Activated CD4-positive, alpha-beta T cell treated with anti-CD3 and anti-CD28 coated beads, Interleukin-2, Interleukin-6, amounts not matched to agents 100 ng/mL and 50 ng/mL, durations not matched to agents 16 hours and 8 hours (primary cell): ENCODE measurements at places on chromosomes 4 and X.

GRCh38 chrX:26954029-26954428 lies 509.1 kb downstream of the PPP4R3C start:
- DNase-seq = no peak

DNA sequence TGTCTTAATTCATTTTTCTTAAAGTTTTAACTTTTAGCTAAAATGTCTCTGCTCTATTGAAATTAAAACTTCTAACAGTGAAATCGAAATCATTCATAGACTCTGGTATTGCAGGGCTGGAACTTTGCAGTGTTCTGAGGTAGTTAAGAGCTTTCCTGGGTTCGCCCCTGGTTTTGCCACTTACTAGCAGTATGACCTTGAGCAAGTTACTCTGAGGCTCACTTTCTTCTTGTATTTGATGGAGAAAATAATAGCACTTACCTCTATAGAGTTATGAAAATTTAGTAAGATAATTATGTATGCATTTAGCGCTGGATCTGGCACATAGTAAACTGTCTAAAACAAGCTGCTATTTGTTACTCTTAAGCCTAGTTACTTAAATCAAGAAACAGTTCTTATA lies 1.7 kb downstream of the SLAIN2 start:
- peak; percentile 5 for DNase-seq

GRCh38 chrX:148530464-148531077 lies 30.2 kb downstream of the AFF2 start:
- DNase-seq = peak; percentile 22

DNA sequence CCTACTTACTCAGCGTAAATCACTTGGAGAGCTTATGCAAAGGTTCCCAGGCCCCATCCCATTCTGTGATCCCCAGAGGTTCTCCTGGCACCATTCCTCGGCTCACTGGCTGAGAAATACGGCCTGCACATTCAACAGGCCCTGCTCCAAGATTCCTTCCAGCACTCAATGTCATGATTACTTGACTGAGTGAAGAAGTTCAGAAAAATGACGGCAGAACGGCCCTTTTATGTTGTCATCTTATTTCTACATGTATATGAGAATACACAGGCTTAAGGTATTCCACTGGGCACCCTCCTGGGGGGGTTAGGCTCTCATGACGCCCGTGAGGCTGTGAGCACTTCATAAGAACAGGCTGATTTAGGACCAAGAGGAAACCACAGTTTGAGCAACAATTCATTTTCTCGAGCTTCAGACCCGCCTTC lies 190.6 kb downstream of the NSUN7 start:
- DNase-seq = no peak

DNA sequence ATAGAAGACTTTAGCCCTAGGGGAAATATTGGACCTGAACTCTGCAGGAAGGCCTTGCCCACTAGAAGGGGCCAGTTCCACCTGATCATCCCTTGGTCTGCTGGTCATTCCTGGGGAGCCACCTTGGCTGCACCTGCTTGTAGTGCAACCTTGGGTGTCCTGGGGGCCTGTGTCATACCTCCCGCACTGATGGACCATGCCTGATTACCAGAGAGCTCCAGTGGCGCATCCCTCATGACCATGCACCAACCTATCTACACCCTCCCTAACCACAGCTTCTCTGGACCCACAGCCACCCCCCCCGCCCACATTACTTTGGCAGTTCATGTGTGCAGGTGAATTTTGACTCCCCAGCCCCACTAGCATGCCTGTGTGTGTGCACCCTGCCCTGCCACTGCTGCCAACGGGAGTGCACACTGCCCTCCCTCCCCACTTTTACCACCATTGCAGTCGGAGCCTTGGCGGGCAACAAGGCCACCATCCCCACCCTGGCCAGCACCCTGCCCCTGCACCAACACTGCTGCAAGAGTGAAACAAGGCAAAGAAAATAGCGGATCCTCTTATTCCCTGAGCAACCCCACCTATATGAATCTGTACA lies 208.1 kb downstream of the FAM47B start:
- DNase-seq = no peak
